HCT116 (cell line): ENCODE measurements at places on chromosomes 4 and X. TPM values are rescaled to one million over a fixed set of nuclear protein-coding genes. Genes with fewer than 3 reads are reported as not detected.
A peak's percentile ranks its signal among the peaks of the same experiment; 100 is the strongest.

- no peak for DNase-seq
These were observed 336.9 kb upstream of the TRAM1L1 start for GRCh38 chr4:117422297-117422696.

DNA sequence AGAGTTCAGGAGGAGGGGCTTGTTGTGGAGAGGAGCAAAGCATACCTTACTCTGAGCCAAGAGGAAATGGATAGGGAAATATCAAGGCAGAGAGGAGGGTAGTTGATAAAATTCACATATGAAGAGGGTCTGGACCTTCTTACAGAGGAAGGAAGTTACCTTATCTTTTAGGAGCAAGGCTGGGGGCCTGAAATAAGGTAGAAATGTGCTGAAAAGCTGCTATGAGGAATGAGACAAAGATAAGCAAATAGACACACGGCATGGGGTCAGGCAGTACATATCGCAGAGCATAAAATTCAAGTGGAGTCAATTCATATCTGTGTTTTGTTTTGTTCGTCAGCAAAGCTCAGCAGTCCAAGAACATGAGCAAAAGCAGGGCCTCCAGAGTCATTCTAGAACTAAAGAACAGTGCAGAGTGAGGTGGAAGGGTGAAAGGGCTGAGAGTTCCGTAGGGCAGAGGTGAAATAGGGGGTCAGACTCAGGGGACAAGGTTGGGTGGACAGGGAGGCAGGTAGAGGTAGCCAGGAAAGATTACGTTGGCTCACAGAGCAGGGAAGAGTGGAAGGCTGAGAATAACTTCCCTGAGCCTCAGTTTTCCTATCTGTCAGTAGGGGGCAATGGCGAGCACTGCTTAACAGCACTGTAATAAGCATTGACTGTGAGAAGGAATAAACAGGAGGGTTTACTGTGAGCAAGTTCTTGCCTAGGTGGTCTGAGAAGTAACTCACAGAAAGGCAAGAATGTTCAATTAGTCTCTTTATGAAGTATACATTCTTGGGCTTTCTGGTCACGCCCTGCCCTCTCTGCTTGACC, 9.2 kb downstream of the VSIG4 start:
- DNase-seq: peak; percentile 10

DNA sequence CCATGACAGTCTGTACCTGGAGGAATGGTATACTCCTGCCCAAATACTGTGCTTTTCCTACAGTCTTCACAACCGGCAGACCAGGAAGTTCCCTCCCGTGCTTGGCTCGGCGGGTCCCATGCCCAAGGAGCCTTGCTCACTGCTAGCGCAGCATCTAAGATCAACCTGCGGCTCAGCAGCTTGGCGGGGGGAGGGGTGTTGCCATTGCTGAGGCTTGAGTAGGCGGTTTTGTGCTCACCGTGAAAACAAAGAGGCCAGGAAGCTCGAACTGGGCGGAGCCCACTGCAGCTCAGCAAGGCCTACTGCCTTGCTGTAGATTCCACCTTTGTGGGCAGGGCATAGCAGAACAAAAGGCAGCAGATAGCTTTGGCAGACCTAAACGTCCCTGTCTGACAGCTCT, 152.7 kb downstream of the TEX11 start:
- no peak for DNase-seq

GRCh38 chr4:182937268-182938204, 20.4 kb upstream of the DCTD start:
- DNase-seq: no peak

DNA sequence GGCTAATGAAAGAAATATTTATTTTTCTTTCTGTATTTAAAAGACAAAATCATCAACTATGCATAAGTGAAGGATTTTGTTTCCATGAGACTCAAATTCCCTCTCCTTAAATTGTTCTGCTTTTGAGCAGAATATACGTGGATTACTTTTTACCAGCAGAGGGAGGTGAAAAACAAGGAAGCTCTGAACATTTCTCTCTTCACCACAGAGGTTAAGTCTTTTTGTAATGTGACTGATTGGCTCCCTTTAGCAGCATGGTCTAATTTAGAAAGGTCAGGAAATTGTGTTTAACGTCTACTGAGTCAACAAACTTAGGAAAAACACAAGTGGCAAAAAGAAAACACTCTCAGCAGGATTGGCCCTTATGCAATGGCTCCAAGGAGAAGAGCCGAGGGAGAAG, 55.1 kb upstream of the F9 start:
- DNase-seq: no peak

GRCh38 chr4:123356921-123357320, 39.7 kb upstream of the SPRY1 start:
- no peak for DNase-seq

- DNase-seq: peak; percentile 8
These were observed 60.4 kb upstream of the TAF9B start for GRCh38 chrX:78199851-78200250.

- no peak for DNase-seq
These were observed 187.3 kb upstream of the MBNL3 start for GRCh38 chrX:132676102-132676501.

- DNase-seq: peak; percentile 4
These were observed 176.0 kb downstream of the SMARCA1 start for GRCh38 chrX:129347291-129347690.

GRCh38 chrX:16838202-16839066, 31.7 kb downstream of the RBBP7 start:
- no peak for DNase-seq

DNA sequence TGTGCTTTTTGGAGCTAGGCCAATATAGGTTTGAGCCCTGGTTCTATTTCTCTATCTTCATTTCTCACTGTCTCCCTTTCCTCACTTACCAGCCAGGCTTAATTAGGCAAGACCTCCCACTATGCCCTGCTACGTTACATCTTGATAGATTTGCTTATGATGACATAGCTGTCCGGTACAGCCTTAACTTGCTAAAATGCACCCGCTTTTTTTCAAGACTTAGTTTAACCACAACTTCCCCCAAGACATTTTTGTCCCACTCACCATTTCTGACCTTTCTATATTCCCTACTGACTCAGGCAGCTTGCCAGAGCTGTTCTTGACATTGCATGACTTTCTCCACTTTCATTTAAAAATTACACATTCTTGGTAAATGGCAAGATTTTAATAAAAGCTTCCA, 152.6 kb downstream of the MID1 start:
- DNase-seq: no peak

GRCh38 chrX:39703307-39703706, 394.5 kb downstream of the BCOR start:
- no peak for DNase-seq

- no peak for DNase-seq
These were observed 151.2 kb upstream of the AMOT start for GRCh38 chrX:112991801-112992200.

DNA sequence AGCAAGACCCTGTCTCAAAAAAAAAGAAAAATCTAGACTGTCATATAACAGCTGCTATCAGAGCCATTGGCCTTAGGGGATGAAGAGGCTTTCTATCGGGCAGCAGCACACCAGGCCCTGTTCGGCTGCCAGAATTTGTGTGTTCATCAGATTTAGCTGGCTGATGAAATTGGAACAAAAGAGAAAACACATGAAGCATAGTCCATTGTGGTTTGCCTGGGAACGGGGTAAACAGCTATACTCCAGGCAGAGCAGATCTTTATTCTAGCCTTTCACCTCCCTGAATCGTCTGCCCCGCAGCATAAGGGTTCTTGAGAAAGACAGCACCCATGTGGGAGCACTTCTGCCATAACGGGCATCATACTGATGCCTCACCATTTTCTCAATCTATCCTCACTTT, 11.6 kb downstream of the TKTL1 start:
- no peak for DNase-seq

DNA sequence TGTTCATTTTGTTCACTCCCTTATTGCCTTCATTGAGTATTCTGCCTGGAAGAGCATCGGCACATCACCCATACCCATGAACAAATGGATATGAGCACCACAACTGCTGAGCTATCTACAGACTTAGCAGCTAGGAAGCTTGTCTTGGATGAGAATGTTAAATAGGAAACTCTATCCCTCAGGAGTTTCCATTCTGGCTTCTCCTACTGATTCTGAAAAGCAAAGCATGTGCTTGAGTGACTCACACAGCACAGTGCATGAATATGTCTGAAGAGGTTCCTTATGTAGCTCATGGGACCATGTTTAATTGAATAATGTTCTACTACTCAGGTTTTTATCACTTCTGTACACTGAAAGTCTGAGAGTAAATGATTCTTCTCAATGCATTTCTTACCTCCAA, 57.3 kb upstream of the MXRA5 start:
- no peak for DNase-seq

DNA sequence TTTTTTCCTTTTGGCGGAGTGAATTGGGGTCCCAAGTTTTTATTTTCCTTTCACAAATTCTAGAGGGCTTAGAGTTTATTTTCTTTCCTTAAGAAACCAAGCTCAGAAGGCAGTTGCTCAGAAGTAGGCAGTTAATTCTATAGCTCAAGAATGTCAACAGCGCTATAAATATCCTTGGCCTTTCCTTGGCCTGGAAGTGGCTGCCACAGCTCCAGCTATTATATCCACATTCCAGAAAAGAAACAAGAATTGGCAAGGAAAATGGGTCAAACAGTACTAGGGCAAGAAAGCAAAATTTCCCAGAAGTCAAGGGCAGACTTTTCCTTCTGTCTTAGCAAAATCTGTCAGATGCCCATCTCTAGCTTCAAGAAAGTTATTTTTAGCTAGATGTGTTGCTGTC, 31.0 kb downstream of the SLC10A6 start:
- no peak for DNase-seq

GRCh38 chr4:44583393-44583792, 68.0 kb downstream of the YIPF7 start:
- no peak for DNase-seq

DNA sequence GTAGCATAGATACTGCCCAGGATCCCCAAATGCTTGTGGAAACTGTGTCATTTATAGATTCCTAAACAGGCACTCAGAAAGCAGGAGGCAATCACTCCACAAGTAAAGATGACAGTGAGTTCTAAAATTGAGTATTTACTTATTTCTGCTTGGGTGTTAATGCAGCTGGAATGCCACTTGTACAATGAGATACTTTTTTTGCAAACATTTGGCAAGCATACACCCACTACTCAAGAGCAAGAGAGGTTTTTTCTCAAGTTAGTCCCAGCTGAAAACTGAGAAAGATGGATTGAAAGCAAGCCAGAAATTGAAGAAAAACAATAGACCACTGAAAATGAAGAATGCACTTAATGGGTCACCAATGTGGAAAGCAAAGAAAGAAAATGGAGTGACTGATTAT, 22.5 kb downstream of the GABRA3 start:
- no peak for DNase-seq

DNA sequence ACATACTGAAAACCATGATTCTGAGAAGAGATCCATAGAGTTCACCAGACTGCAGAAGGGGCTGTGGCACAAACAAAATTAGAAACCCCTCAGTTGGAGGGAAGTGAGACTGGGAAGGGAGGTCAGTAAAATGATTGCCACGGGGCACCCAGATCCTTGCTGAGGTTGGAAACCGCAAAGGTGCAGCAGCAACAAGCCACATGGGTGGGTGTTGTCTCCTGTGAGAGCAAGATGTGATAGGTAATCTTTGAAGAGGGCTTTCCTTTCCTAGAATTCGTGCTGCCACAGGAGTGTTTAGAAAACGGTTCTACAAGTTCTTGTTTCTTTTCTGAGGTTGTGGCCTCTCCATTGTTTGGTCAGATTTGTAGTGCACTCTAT, 85.5 kb downstream of the NFKB1 start:
- no peak for DNase-seq

- no peak for DNase-seq
These were observed 3.0 kb downstream of the LINC00632 start for GRCh38 chrX:140712413-140713173.

GRCh38 chr4:68463796-68464195, 16.5 kb downstream of the TMPRSS11E start:
- no peak for DNase-seq

DNA sequence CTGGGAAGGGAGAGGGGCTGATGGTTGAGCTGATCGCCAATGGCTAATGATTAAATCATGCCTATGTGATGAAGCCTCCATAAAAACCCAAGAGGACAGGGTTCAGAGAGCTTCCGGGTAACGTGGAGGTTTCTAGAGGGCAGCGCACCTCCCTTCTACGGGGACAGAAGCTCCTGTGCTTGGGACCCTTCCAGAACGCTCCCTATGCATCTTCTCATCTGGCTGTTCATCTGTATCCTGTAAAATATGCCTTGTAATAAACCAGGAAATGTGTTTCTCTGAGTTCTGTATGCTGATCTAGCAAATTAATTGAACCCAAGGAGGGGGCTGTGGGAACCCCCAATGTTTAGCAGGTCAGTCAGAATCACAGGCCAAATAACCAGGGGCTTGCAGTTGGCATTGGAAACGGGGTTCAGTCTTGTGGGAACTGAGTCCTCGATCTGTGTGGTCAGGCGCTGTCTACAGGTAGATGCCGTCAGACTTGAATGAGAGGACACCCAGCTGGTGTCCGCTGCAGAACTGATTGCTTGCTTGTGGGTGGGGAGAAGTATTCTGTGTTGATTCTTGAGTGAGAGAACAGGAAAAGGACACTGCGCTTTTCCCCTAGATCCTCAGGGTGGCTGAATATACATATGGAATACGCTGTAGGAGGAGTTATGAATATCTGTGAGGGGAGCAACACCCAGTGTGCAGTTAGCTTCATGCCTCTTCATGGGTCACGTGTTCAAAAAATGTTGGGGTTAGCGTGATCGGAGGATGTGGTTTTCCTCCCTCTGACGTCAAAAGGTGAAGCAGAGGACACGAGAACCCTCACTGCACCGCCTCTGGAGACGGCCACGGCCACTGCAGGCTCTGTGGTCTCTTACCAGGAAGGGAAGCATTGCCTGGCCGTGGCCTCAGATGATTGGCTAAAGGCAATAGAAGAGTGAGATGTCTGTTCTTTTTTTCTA, 29.2 kb downstream of the HTT-AS start:
- no peak for DNase-seq

- no peak for DNase-seq
These were observed 117.9 kb upstream of the FAM9B start for GRCh38 chrX:9151772-9152307.

- DNase-seq: no peak
These were observed 32.0 kb downstream of the EVC start for GRCh38 chr4:5742968-5743367.

DNA sequence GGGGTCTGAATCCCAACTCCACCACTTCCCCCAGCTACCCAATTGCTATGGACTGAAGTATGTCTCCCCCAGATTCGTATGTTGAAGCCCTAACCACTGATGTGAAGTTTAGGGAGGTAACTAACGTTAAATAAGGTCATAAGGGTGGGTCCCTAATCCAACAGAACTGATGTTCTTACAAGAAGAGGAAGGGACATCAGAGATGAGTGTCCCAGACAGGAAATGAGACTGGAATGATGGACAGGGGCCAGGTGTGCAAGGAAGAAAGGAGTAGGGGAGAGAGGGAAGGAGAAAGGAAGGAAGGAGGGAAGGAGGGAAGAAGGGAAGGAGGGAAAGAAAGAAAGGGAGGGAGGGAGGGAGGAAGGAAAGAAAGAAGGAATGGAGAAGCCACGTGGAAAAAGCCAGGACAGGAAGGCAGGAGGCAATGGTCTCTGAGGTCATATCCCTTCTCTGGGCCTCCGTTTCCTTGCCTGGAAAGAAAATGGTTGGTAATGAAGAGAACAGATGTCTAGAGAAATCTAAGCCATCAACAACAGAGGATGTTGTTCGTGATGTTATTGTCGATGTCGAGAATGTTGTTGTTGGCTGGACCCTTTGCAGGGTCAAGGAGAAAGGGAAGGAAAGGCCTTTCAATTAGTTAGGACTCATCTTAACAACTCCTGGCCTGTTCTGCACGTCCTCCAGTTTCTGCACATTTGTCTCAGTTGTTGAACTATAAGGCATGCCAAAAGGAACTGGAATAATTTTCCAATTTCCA, 59.0 kb upstream of the FGFBP2 start:
- DNase-seq: no peak

Gene LGI2
- total RNA-seq: not detected

Gene PLP1
- not detected for total RNA-seq

Gene TEC
- total RNA-seq: 4.5 TPM

Gene TMSB15A
- 17.0 TPM for total RNA-seq
